ENCODE measurements at places on chromosomes 5 and 9. TPM values are rescaled to one million over a fixed set of nuclear protein-coding genes. Genes with fewer than 3 reads are reported as not detected.

GRCh38 chr5:148805326-148806290, 20.8 kb upstream of the ADRB2 start:
- no peaks in the 10 kb centered on the region for H3K4me1 ChIP-seq
- H3K27me3 ChIP-seq = no peaks in the 10 kb centered on the region
- no peak for DNase-seq
- no peaks in the 10 kb centered on the region for H3K36me3 ChIP-seq
- H3K27ac ChIP-seq = no peak overlapping the region

- H3K36me3 ChIP-seq = no peaks in the 10 kb centered on the region
- no peaks in the 10 kb centered on the region for H3K4me1 ChIP-seq
- no peaks in the 10 kb centered on the region for H3K27me3 ChIP-seq
- H3K4me3 ChIP-seq = no peak overlapping the region
- DNase-seq = no peak
Measured at GRCh38 chr5:90099099-90099498, 310.5 kb downstream of the CETN3 start.

GRCh38 chr9:127972236-127972871, 8.4 kb downstream of the EEIG1 start:
- no peaks in the 10 kb centered on the region for H3K27me3 ChIP-seq
- H3K36me3 ChIP-seq = no peaks in the 10 kb centered on the region
- DNase-seq = no peak
- peaks cover 88% of the 10 kb centered on the region for H3K4me1 ChIP-seq
- peak overlapping the region; percentile 92 for H3K27ac ChIP-seq

- H3K27ac ChIP-seq = no peak overlapping the region
- H3K4me3 ChIP-seq = no peak overlapping the region
- H3K36me3 ChIP-seq = no peaks in the 10 kb centered on the region
- DNase-seq = no peak
- no peaks in the 10 kb centered on the region for H3K27me3 ChIP-seq
Measured at GRCh38 chr5:55406292-55406691, 98.5 kb downstream of the MTREX start.

DNA sequence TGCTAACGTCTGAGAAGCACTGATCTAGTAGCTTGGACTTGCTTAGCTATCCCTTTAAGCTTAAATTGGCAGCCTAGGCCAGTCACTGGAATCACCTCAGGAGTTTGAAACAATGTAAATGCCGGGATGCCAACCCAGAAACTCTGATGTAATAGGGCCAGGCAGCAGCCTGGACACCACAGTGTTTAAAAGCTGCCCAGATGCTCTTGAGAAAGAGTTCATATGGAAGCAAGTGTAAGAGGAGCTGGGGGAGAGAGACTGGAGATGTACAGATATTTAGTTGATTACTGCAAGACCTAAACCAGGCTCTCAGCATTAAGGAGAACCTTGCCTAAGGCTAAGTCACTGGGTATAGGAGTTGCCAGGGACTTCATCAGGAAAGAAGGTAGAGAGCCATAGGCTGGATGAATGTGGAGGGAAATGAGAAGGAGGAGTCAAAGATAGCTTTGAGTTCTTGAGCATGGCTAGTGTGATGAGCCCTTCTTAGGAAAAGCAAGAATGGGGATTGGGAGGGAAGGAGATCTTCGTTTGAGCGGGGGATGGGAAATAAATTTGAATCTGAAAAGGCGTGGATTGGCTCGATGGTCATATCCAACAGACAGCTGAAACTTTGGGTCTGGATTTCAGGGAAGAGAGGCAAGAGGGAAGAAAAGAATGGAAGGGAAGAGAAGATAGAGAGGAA, 392.9 kb upstream of the WWC1 start:
- H3K27me3 ChIP-seq = no peaks in the 10 kb centered on the region
- no peaks in the 10 kb centered on the region for H3K4me1 ChIP-seq
- H3K36me3 ChIP-seq = no peaks in the 10 kb centered on the region
- no peak overlapping the region for H3K27ac ChIP-seq
- no peak overlapping the region for H3K4me3 ChIP-seq
- no peak for DNase-seq

GRCh38 chr9:76718166-76718565, 46.1 kb upstream of the PCA3 start:
- no peaks in the 10 kb centered on the region for H3K36me3 ChIP-seq
- no peak for DNase-seq
- H3K4me1 ChIP-seq = no peaks in the 10 kb centered on the region
- no peak overlapping the region for H3K27ac ChIP-seq

- H3K27me3 ChIP-seq = no peaks in the 10 kb centered on the region
- peaks cover 4% of the 10 kb centered on the region for H3K4me1 ChIP-seq
- H3K27ac ChIP-seq = no peak overlapping the region
- DNase-seq = peak; percentile 81
- no peak overlapping the region for H3K4me3 ChIP-seq
Measured at GRCh38 chr5:31935496-31936369, 238.4 kb downstream of the GOLPH3 start.

GRCh38 chr9:123832858-123833650, 96.9 kb downstream of the DENND1A start:
- DNase-seq = no peak
- H3K36me3 ChIP-seq = no peaks in the 10 kb centered on the region
- no peak overlapping the region for H3K27ac ChIP-seq
- H3K4me3 ChIP-seq = no peak overlapping the region
- H3K4me1 ChIP-seq = no peaks in the 10 kb centered on the region
- no peaks in the 10 kb centered on the region for H3K27me3 ChIP-seq

- H3K36me3 ChIP-seq = no peaks in the 10 kb centered on the region
- H3K27ac ChIP-seq = no peak overlapping the region
- H3K4me1 ChIP-seq = no peaks in the 10 kb centered on the region
- DNase-seq = peak; percentile 30
- no peaks in the 10 kb centered on the region for H3K27me3 ChIP-seq
Measured at GRCh38 chr9:70639853-70640814, 225.7 kb upstream of the KLF9 start.

GRCh38 chr5:155732587-155733376, 594.2 kb upstream of the SGCD start:
- H3K27ac ChIP-seq = no peak overlapping the region
- no peaks in the 10 kb centered on the region for H3K27me3 ChIP-seq
- no peak overlapping the region for H3K4me3 ChIP-seq
- H3K36me3 ChIP-seq = no peaks in the 10 kb centered on the region
- H3K4me1 ChIP-seq = no peaks in the 10 kb centered on the region

- DNase-seq = no peak
- no peaks in the 10 kb centered on the region for H3K27me3 ChIP-seq
- H3K4me1 ChIP-seq = no peaks in the 10 kb centered on the region
- no peak overlapping the region for H3K4me3 ChIP-seq
- H3K27ac ChIP-seq = no peak overlapping the region
Measured at GRCh38 chr9:137394866-137395665, 27.9 kb downstream of the EXD3 start.

- H3K27me3 ChIP-seq = no peaks in the 10 kb centered on the region
- no peak overlapping the region for H3K4me3 ChIP-seq
- no peaks in the 10 kb centered on the region for H3K36me3 ChIP-seq
- H3K4me1 ChIP-seq = peaks cover 17% of the 10 kb centered on the region
Measured at GRCh38 chr9:127796852-127797370, 5.8 kb upstream of the FPGS start.

DNA sequence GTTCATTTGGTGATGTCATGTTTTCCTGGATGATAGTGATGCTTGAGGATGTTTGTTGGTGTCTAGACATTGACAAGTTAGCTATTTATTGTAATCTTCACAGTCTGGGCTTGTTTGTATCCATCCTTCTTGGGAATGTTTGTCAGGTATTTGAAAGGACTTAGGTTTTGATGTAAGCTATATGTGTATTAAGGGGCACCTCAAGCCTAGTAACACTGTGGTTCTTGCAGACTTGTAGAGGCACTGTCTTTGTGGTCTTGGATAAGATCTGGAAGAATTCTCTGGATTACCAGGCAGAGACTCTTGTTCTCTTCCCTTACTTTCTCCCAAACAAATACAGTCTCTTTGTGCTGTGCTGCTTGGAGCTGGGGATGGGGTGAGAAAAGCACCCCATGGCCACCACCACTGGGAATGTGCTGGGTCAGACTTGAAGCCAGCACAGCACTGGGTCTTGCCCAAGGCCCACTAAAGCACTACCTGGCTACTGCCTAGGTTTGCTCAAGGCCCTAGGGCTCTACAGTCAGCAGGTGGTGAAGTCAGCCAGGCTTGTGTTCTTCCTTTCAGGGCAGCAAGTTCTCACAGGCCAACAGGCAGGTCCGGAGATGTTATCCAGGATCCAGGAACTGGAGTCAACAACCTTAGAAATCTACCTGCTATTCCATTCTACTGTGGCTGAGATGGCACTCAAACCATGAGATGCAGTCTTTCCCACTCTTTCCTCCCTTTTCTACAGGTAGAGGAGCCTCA, 49.3 kb upstream of the GNA14 start:
- no peak overlapping the region for H3K27ac ChIP-seq
- DNase-seq = no peak
- H3K36me3 ChIP-seq = no peaks in the 10 kb centered on the region
- H3K27me3 ChIP-seq = no peaks in the 10 kb centered on the region

GRCh38 chr9:121924700-121925099, 168.4 kb downstream of the TTLL11 start:
- no peak overlapping the region for H3K27ac ChIP-seq
- H3K27me3 ChIP-seq = no peaks in the 10 kb centered on the region
- H3K4me1 ChIP-seq = no peaks in the 10 kb centered on the region
- no peak for DNase-seq

DNA sequence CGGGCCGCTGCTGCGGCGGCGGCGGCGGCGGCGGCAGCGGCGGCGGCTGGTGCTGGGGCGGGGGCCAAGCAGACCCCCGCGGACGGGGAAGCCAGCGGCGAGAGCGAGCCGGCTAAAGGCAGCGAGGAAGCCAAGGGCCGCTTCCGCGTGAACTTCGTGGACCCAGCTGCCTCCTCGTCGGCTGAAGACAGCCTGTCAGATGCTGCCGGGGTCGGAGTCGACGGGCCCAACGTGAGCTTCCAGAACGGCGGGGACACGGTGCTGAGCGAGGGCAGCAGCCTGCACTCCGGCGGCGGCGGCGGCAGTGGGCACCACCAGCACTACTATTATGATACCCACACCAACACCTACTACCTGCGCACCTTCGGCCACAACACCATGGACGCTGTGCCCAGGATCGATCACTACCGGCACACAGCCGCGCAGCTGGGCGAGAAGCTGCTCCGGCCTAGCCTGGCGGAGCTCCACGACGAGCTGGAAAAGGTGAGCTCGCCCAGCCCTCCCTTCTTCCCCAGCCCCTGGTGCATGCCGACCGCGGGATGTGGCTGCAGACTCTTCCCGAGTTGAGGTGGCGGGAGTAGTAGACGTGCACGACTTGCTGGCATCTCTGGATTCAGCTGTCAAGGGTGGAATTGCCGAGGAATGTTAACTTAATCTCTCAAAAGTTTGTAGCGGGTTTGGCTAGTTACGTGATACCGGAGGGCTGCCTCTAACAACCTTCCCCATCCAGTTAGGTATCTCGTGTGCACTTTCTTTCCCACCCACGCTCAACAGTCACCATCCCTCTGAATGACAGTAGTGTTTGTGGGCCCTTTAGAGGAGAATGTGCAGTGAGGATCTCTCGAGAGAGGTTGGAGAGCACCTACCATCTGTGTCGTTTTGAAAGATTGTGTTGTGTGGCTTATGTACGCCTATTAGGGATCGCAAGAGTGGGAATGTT, 932 bp downstream of the SLC12A2 start:
- no peaks in the 10 kb centered on the region for H3K36me3 ChIP-seq
- H3K27ac ChIP-seq = peak overlapping the region; percentile 96
- no peaks in the 10 kb centered on the region for H3K27me3 ChIP-seq
- H3K4me3 ChIP-seq = peak overlapping the region; percentile 83

DNA sequence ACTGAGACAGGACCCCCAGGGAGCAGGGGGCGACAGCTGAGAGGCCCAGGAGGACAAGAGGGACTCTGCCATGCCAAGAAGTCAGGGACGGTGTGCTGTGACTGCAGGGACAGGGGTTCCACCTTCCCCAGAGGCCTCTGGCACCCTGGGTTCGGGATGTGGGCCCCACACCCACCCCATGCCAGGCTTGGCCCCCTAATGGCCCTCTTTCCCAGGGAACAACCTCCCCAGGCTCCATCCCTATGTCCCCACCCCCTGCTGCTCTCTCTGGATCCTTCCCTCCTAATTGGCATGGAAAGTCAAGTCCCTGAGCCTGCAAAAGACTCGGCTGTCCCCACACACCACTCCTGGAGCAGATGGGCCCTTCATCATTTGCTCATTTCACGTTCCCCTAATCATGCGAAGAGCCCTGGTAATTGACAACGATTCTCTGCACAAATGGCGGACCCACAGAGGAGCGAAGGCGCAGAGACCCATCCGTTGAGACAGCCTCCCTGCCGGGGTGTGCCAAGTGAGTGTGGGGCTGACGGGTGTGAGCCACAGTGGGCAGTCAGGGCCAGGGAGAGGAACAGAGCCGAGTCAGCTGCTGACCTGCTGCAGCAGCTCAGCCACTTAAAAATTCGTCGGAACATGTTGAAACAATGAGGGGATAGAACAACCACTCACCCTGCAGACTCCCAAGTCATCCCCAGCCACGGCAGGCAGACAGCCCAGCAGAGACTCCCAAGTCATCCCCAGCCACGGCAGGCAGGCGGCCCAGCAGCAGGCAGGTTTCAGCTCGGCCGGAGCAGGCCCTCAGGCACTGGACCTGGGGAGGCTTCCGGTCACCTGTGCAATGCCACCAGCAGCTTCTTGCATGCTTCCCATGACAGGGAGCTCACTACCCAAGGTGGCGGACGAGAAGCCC, 109.0 kb downstream of the VAV2 start:
- peaks cover 9% of the 10 kb centered on the region for H3K4me1 ChIP-seq
- no peak for DNase-seq
- H3K27me3 ChIP-seq = no peaks in the 10 kb centered on the region
- H3K27ac ChIP-seq = peak overlapping the region; percentile 72

GRCh38 chr5:71528206-71528605, 58.9 kb upstream of the MCCC2 start:
- no peak for DNase-seq
- H3K4me1 ChIP-seq = no peaks in the 10 kb centered on the region
- H3K27ac ChIP-seq = no peak overlapping the region
- H3K27me3 ChIP-seq = no peaks in the 10 kb centered on the region

GRCh38 chr9:438961-439768, 224.5 kb downstream of the DOCK8 start:
- H3K27ac ChIP-seq = no peak overlapping the region
- no peaks in the 10 kb centered on the region for H3K36me3 ChIP-seq
- H3K27me3 ChIP-seq = no peaks in the 10 kb centered on the region
- no peak for DNase-seq
- H3K4me3 ChIP-seq = no peak overlapping the region
- H3K4me1 ChIP-seq = no peaks in the 10 kb centered on the region

GRCh38 chr5:179304466-179304865, 40.8 kb downstream of the ADAMTS2 start:
- DNase-seq = no peak
- no peaks in the 10 kb centered on the region for H3K27me3 ChIP-seq
- H3K4me1 ChIP-seq = no peaks in the 10 kb centered on the region
- no peaks in the 10 kb centered on the region for H3K36me3 ChIP-seq
- no peak overlapping the region for H3K27ac ChIP-seq

- DNase-seq = no peak
- H3K27me3 ChIP-seq = no peaks in the 10 kb centered on the region
- no peaks in the 10 kb centered on the region for H3K36me3 ChIP-seq
- no peak overlapping the region for H3K27ac ChIP-seq
Measured at GRCh38 chr5:101159006-101159405, 255.9 kb upstream of the ST8SIA4 start.

RMRP gene
- 13,864 TPM for total RNA-seq

ELL2 gene
- 80.0 TPM for total RNA-seq

OR1Q1 gene
- total RNA-seq = not detected

PCDHA9 gene
- total RNA-seq = 0.51 TPM

AK8 gene
- total RNA-seq = 4.1 TPM

NR5A1 gene
- 88.4 TPM for total RNA-seq

APBA1 gene
- 2.2 TPM for total RNA-seq

HRH2 gene
- 0.55 TPM for total RNA-seq

LCN1 gene
- not detected for total RNA-seq

PDE6A gene
- total RNA-seq = not detected

DBH gene
- not detected for total RNA-seq

EGFLAM gene
- total RNA-seq = 4.1 TPM

PCDHGB7 gene
- total RNA-seq = 14.6 TPM

Measured in prostate gland (tissue), 2 donors.